Activated CD4-positive, alpha-beta T cell treated with anti-CD3 and anti-CD28 coated beads for 1 hour (primary cell): ENCODE measurements at places on chromosomes 7 and 10.

DNA sequence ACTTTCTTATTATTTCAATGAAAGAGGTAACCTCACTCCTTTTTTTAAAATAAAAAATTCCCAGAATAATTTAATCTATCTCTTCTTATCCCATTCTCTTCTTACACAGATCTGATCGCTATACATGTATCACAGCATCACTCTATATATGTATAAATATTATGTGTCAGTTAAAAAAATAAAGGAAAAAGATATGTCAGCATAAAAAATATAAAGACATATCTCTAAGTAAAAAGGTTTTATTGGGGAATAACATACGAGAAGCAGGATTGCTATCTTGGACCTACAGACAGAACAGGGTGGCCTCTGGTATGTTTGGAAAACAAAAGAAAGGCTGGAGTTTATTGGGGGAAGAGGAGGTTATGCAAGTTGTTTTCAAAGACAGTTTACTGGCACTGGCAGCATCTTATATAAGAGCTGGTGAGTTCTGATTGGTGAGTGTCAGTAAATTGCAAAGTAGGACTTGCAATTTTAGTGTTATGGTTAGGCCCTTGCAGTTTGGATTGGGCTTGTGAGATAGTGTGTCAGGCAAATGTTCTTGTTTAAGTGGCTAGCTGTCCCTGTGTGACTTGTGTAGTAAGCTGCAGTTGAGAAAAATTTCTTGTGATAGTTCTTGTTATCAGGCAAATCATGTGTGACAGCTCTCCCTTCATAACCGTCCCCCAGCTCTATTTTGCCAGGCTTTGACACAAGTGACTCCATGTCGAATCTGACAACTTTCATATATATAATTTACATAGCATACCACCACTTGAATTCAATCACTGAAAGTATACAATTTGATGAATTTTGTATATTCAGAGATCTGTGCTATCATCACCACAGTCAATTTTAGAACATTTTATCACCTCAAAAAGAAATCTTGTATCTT lies 118.2 kb downstream of the HBP1 start:
- no peak for DNase-seq

DNA sequence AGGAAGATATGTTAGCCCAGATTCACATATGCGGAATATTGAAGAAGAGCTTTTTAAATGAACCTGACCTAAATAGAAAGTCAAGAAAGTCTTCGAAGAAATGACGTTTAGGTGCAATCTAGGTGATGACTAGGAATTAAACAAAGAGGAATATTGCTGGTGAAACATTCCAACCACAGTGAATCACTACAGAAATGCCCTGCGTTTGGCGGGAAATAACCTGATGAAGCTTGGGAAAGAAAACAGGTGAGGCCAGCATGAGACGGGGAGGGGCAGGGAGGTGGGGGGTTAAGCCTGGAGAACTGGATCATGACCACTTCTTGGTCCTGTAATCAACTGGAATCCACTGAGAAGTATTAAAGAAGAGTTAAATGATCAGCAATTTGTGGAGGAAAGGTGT lies 299.4 kb upstream of the VSTM2A start:
- DNase-seq: no peak

GRCh38 chr7:88635149-88635548 lies 124.4 kb upstream of the ZNF804B start:
- DNase-seq: no peak

- DNase-seq: no peak
Observed at GRCh38 chr7:30988351-30989005, 24.7 kb downstream of the GHRHR start.

- no peak for DNase-seq
Observed at GRCh38 chr10:92773776-92774175, 74.5 kb upstream of the EXOC6 start.

DNA sequence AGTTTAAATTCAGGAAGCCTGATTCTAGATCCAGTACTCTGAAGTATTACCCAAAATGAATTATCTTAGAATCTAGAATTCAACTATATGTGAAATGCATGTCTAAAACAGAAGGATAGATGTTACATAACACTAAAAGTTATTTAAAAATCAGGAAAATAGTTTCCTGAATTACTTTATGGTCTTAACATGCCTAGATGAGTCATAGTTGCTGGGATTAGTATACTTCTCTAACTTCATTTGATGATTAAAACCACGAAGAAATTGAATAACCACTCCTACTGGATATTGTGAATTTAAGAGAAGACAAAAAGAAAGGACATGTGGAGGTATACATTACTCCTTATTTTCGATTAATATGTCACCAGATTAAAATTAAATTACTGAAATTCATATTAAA lies 65.5 kb downstream of the ATAD1 start:
- no peak for DNase-seq

- DNase-seq: no peak
Observed at GRCh38 chr10:4770801-4771553, 55.0 kb upstream of the AKR1E2 start.

- DNase-seq: peak; percentile 49
Observed at GRCh38 chr10:31133792-31134310, 102.2 kb upstream of the ZNF438 start.

GRCh38 chr10:59750155-59750945 lies 2.9 kb downstream of the MRLN start:
- DNase-seq: no peak
